ENCODE measurements at places on chromosomes 6 and 20.
A peak's percentile ranks its signal among the peaks of the same experiment; 100 is the strongest.

DNA sequence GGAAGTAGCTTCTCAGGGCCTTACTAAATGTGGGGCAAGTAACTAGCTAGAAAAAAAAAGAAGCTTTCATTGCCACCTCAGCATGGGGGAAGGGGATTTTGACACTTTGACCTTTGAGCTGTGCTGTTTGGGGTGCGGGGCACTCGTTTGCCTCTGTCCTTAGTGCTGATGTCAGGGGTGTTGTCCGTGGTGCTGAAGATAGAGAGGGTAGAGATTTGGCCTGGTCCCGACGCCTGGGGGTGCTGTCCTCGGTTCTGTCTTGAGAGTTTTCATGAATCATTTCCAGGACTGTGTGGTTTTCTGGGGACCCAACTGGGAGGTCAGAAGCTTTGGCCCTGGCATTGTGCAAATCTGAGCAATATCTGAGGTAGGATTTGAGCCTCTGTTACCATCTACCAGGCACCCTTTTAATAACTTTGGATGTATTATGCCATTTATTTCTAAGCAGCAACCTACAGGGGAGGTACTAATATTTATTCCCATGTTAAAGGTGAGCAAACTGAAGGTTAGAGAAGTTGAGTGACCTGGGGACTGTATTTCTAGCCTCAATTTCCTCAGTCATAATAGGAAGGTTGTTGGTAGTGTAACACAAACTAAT, 78.0 kb downstream of the DLGAP4 start:
- DNase-seq: peak; percentile 40

DNA sequence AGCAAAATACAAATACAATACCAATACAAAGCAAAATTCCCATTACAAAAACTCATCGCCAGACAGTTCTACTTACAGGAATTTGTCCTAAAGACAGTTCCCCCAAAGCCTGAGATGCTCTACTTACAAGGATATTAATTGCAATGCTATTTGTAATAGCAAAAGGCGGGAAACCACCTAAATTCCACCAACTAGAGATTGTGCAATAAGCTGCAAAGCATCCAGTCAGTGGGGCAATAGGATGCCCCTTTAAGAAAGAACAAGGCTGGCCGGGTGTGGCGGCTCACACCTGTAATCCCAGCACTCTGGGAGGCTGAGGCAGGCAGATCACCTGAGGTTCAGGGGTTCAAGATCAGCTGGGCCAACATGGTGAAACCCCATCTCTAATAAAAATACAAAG, 39.1 kb downstream of the FAM209B start:
- DNase-seq: no peak

DNA sequence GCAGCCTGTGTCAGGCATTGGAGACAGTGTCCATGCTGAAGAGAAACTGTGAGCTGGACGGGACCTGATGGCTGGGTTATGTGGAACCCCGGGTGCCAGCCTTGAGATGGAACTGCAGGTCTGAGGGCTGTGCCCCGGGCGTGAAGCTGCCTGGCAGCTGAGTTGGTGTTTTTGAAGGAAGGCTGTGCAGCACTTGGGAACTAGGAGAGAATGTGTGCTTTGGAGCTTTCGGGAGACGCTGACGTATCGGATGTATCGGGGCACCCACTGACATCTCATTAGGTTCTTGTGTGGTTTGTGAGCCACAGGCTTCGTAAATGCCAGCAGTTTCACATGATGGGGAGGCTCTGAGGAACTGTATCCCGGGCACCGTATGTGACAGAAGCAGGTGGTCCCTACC, 2.2 kb downstream of the DLGAP4 start:
- DNase-seq: no peak

DNA sequence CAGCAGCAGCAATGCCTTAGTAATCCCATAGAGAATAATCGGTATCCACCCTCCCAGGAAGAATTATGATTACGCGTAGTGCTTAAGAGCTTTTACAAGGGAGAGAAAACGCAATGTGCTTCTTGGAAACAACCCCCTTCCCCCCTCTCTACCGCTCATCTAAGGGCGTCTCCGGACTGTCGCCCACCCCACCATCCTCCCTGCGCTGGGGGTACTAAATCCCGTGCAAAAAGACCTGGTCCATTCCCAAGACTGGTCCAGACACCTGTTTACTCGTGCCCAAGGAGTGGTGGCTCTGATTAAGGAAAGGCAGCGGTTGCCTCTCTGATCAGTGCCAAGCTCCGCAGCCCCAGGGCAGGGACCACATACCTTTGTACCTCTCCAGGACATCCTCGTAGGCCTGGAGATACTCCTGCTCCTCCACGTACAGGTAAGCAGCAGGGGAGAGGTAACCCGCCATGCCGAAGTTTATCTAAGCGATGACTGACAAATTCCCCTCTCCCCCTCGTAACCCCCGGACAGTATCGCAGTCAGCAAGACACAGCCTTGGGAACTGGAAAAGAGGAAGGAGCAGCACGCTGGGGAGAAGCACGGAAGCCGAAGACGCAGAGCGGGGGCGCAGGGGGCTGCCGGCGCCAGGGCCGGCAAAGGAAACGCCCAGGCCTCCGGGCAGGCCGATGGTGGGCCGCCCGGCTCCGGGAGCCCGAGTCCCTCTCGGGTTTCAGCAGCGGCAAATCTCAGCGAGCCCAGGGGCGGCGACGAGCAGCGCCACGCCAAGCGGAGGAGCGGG, 112.0 kb upstream of the BEND6 start:
- no peak for DNase-seq

GRCh38 chr6:45736134-45736533, 279.5 kb downstream of the CLIC5 start:
- peak; percentile 36 for DNase-seq

GRCh38 chr20:50126662-50127061, 13.7 kb upstream of the UBE2V1 start:
- DNase-seq: no peak

DNA sequence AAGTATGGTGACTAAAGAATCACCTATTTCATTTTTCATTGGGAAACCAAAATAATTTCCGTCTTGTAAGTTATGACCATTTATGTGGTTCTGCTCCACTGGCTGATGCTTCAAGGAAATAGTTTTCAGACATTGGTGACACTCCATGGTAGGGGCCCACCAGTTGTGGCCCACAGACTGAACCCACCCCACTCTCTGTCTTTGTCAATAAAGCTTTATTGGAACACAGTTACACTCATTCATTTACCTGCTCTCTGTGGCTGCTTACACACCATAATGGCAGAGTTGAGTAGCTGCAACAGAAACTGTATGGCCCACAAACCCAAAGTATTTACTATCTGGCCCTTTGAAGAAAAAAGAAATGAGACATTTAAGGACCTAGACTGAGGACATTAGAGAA, 78.5 kb downstream of the TBC1D7 start:
- DNase-seq: no peak

DNA sequence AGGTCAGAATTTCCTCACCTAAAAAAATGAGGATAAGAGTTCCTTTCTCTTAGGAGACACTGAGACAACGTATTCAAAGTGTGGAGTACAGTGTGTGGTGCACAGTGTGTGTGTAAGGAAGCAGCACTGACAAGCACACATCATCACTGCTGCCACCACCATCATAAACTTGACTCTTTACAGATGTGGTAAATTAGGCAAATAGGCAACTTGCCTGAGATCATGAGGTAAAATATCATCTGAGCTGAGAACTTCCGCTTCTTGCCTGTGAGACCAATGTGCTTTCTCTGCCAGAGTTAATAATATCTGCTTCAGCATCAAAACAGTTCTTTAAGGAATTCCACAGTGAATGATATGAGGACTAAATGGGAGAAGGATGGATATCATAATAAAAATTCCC, 52.7 kb downstream of the LYRM4 start:
- DNase-seq: no peak

DNA sequence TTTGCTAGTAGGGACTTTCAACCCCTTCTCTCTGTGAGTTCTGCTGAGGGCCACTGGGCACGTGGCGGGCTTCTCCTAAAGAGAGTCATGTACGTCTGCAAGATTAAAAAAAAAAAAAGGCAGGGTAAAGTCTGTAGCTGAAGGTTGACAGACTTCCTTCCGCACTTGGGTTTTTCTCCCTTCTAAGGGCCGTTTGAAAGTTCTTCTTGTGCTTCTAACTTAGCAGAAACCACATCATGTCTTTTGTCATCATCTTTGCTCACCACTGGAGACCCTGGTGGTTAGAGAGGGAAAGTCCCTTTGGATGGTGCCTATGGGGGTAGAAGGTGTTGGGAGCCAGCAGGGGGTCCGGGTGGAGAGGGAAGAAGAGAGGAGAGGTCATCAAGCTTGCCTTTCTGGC, 31.4 kb downstream of the PRDM1 start:
- DNase-seq: peak; percentile 82

- no peak for DNase-seq
These were observed 9.2 kb downstream of the POU3F2 start for GRCh38 chr6:98843271-98844243.

GRCh38 chr20:54694516-54694915, 219.1 kb downstream of the DOK5 start:
- no peak for DNase-seq

DNA sequence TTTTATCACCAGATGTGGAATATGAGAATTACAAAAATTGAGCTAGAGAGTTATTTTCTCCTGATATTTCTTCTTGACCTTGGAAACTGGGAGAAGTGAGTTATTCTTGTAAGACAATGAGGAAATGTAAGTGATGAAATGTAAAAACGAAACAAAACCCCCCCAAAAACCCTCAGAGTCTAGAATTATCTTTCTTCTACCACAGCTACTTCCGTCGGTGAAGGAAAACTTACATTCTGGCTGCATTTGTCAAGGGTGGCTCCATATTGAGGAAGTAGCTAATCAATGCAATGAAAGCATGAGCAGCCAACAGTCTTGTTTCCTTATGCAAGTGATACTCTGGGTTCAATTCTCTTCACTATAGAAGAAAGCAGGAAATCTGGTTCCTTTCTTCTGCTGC, 661.7 kb upstream of the CITED2 start:
- no peak for DNase-seq

- DNase-seq: no peak
These were observed 631 bp downstream of the RAET1L start for GRCh38 chr6:150024646-150025155.
